Left renal pelvis (tissue), 4 donors: ENCODE measurements at places on chromosomes 16 and 17.

DNA sequence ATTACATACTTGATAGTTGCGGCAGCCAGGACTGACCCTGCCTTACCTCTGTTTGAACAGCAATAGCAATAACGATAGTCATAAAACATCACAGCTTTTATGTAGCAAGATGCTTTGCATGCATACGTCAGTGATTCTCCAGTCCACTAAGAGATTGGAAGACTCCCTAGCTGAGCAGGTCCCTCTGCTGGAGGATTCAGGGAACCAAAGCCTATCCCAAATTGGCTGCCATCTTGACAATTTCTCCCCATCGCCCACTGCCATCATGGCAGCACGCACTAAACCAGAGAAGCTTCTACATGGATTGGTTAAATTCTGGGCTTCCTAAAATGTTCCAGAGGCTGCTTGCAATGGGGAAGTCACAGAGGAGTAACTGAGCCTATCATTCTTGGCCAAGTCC is 360.6 kb upstream of the XYLT1 start:
- DNase-seq = no peak

- DNase-seq = no peak
Observed at GRCh38 chr16:2096853-2097595, 38.7 kb downstream of the PKD1 start.

DNA sequence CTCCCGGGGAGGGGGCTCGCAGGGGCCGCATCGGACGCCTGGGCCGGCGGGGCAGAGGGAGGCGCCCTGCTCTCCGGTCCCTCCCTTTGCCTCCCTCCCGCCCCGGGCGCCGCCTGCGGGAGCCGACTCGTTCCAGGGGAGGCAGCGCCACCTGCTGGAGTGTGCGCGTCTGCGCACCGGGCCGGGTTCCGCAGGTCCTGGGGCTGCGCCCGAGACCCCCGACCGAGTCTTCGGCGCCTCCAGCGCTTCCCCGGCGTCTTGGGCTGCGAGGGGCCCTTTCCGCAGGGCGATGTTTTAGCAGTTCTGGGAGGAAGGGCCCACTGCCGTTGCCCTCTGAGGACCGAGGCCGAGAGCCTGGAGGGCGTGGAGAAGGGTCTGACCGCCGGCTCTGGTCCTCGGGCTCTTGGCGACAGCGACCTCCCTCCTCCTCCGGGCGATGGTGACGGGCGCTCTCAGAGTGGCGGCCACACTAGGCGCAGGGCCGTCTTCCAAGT is 106.3 kb downstream of the SEC14L1 start:
- no peak for DNase-seq

- DNase-seq = no peak
Observed at GRCh38 chr17:60230358-60230757, 80.6 kb downstream of the CA4 start.

DNA sequence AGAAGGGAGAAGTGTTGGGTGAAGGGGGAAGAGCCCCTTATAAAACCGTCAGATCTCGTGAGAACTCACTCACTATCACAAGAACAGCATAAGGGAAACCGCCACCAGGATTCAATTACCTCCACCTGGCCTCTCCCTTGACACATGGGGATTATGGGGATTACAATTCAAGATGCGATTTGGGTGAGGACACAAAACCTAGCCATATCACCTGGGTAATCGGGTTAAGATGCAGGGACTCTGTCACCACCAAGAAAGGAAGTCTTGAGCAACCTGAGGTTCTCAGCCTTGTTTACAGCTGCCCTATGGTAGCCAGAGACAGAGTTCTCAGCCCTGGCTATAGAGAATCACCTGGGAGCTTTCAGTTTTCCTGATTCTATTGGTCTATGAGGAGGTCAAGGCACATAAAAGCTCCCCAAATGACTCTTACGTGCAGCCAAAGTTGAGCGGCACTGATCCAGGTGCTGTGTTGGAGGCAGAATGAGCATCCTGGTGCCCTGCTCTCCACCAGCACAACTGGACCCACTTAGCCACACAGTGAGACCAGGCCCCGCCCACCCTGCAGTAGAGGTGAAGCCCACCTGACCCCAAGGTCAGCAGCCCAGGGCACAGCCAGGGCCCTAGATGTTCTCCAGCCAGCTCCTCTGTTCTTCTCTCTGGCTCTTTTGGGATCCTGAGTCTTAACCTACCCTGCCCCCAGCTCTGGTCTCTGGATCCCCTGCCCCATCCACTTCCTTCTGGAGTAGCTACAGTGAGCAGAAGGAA is 138.5 kb upstream of the CDH5 start:
- no peak for DNase-seq

GRCh38 chr17:8186787-8187516 is 3.0 kb downstream of the BORCS6 start:
- no peak for DNase-seq

GRCh38 chr17:42243493-42243982 is 32.7 kb downstream of the STAT5B start:
- DNase-seq = no peak

DNA sequence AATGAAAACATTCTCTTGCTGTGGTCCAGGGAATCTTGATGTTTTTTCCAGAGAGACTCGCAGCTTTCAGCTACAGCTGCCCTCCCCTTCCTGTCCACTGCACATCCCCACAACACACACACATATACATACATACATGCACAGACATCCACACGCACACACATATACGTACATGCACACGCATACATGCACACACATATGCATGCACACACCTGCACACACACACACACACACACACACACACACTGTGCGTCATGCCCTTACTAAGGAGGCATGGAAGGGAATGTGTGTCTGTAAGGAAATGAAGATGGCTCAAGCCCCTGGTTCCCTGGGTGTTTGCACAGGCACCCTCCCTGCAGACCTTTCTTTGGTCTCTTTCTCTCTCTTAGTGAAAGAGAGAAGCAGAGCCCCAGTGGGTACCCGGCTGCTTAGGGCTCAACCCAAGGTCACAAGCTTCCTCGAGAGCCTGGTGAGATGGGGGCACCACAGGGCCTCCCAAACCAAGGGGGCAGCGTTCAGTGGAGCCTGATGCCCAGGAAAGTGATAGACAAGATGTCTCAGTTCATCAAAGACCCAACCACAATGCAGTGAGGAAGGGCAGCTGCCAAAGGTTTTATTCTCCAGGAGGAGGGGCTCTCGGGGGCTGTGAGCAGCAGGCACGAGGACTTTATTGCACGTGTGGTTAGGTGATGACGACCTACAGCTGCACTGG is 33.3 kb downstream of the TNFRSF13B start:
- no peak for DNase-seq

DNA sequence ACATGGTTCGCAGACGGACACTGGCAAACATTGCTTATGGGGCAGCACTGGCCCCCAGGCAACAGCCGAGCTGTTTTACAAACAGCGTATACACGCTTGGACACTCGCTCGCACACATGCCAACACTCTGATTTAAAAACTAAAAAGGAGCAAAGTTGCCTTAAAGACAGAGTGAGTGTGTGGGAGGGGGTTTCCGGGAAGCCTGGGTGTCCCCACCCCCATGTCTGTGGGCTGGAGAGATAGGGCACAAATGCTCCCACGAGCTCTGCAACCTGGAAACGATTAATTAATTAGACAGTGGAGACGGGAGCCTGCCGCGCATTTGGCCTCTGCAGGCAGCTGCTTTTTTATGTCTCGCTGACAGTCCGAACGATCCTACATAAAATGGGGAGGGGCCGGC is 107.9 kb upstream of the ZNF469 start:
- DNase-seq = no peak

DNA sequence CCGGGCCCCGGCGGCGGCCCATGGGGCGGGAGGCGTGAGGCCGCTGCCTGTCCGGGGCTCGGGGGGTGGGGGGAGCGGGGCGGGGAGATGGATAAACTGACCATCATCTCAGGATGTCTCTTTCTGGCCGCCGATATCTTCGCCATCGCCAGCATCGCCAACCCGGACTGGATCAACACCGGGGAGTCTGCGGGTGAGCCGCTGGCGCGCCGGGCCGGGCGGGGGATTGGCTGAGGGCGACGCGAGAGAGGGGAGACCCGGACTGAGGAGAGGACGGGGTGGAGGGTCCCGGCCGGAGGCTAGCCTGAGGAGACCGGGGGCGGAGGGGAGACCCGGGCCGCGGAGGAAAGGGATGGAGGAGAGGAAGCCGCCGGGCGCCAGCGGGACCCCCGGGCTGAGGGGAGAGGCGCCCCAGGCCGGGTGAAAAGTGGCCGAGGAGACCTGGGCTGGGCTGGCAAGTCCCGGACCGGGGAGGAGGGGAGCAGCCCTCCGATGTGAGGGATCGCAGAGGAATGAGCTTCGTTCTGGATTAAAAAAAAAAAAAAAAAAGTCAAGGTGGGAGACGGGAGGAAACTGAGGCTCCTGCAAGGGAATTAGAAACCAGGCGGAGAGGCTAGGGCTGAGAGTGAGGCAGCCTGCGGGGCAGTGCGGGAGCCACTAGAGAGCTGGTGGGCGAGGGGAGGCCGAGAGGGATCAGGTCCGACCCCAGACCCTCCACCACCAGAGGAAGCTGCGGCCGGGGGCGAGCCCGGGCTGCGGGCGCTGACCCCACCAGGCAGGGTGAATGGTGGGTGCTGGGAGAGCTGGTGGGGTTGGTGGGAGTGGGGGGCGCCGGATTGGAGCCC is 526 bp downstream of the MOSMO start:
- no peak for DNase-seq
